ENCODE measurements at places on chromosomes 5 and 9.

DNA sequence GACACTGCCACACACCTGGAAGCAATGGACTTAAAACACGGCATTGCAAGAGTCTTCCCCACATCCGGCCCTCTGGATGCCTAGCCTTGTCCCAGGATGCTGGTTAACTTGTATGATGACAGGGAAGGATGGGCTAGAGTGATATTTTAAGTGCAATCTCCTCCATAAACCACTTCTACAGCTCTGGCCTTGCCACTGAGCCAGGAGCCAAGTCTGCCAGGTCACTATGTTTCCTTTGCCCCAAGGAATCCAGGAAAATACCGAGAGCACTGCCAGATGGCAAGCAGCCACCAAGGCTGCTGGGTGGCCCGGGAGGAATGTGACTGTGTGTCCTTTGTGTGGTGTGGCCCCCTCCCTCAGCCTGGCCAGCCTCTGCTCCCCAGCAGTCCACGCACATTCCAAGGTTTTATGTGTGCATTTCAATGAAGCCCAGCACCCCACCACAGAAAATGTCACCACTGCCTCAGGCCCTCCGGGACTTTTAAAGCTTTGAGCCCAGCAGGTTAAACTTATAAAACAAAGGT is 106.0 kb downstream of the FRMD3 start:
- DNase-seq = peak; percentile 83

GRCh38 chr9:21513431-21513830 is 31.3 kb upstream of the IFNE start:
- DNase-seq = no peak

DNA sequence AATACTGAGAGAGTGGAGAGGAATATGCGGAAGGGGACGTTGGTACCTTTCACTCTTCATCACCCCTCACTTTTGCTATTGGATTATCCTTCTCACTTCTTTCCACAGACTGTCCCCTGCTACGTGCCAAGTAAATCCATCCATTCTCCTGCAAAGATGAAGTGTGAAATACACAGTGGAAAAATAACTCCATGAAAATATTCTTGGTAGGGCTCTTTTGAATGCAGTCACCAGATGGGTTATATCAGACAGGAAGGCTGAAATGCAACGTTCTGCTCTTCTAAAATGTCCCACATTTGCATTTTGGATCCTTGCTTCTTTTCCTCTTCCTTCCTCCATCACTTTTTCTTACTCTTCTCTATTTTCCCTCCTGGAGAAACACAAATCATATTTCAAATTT is 510.3 kb upstream of the CLINT1 start:
- DNase-seq = no peak

DNA sequence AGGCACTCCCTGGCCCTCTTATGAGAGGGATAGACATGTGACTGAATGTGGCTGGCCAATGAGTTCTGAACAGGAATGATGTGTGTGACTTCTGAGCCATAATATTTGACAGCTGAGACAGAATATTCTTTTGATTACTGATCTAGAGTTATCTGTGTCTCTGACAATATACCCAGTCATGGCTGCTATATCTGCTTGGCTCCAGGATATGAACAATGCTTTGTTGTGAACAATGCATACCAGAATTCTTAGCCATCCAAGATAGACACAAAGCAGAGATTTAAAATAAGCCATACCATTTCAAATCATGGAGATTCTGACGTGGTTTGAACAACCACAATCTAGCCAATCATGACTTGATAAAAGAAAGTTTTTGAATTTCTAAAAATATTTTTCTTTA is 840.3 kb upstream of the SEMA6A start:
- DNase-seq = no peak

GRCh38 chr9:88523056-88523455 is 11.9 kb upstream of the NXNL2 start:
- peak; percentile 80 for DNase-seq

- DNase-seq = peak; percentile 94
Observed at GRCh38 chr5:171667341-171668096, 118.1 kb upstream of the SMIM23 start.
